ENCODE measurements at places on chromosomes 7 and 10.

DNA sequence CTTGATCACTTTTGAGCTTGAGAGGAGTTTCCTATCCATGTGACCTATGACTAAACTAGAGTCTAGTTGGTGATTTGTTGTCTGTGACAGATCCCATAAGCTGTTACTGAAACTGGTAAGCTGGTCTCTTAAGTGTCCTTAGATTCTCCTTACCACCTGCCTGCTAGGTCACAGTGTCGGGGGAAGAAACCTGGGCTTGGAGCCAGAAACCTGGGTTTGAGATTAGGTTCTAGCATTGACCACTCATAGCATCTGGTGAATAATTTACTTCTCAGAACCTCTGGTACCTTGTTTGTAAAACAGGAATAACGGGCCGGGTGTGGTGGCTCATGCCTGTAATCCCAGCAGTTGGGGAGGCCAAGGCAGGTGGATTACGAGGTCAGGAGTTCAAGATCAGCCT is 21.8 kb upstream of the ITPRID1 start:
- DNase-seq = no peak

GRCh38 chr10:3622845-3623621 is 162.0 kb downstream of the KLF6 start:
- peak; percentile 22 for DNase-seq

DNA sequence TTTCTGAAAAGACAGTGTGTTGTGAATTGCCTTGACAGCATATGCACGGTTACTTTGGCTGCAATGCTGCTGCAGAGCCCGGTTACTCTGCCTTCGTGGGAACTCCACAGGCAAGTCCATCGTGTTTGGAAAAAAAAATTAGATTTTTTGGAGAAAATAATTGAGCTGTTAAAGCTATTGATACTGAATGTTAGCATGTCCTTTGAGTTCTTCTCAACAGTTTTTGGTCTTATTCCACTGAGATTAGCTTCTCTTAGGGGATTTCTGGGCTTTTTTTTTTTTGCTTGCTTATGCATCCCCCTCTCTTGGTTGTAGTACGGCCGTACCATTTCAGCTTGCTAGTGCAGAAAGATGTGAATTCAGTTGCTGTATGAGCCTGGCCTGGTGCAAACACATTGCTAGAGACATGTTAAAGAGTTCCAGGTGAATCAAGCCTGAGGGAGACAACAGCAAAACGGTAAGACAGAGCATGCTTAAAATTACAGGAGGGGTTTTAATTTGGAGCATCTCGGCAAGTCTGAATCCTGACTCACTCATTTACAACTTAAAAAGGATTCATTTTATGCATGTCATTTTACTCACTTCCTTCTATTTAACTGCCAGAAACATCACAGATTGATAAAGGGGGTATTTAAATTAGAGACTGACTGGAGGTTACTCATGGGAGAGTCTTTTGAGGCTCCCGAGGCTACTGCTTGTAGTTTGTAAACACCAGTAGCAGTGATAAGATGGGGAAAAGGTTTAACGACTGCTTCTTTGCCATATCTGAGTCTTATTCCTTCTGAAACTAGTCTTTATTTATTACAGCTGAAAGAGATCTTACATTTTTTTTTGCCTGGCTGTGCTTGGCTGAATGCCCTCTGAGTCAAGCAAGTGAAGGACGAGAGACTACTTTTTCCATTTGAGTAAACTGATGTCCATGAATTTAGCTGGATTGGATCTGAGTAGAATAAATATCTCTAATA is 113.7 kb downstream of the CDK14 start:
- peak; percentile 55 for DNase-seq

DNA sequence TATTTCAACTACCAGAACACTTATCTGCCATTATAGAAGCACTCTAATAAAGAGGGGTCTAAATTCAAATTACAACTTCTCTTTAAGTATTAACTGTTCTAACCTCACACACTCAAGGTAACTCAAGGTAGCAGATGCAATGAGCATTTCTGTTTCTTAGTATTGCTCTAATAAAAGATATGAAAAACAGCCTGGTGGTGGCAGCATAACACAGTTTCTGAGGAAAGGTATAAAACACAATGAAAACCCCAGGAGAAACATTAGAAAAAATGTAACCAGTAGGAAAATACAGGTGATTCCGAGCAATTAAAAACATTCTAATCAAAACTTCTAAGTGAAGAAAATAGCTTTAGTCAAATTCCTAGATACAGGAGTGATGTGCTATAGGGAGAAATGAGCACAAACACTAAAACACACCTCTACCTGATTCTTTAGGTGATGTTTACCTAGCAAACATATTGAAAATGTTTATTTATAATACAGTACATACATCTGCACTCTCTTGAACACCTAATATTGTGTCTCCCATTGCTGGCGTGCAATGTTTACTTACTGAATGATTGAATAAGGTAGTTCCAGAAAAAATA is 3.5 kb downstream of the MKRN1 start:
- peak; percentile 54 for DNase-seq

- no peak for DNase-seq
Observed at GRCh38 chr10:124955243-124955642, 13.3 kb downstream of the ZRANB1 start.

DNA sequence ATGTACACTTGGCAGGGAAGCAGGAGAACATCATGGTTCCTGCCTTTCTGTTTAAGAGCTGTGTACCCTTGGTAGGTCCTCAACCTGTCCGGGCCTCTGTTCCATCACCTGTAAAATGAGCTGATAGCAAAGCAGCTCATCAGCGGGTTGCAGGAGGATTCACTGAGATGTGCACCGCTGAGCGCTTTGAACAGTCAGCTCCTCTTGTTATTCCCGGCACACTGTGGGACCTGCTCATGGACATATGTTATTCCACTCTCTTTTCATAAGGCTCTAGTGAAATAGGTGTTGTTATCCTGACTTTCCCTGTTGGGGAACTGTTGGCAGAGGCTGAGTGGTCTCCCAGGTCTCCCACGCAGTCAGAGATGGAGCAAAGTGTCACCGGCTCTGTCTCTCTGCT is 497.5 kb upstream of the ZMIZ1 start:
- DNase-seq = no peak

GRCh38 chr10:91672021-91672608 is 39.2 kb upstream of the PPP1R3C start:
- peak; percentile 64 for DNase-seq

GRCh38 chr10:76352300-76352699 is 920.9 kb downstream of the LRMDA start:
- peak; percentile 85 for DNase-seq

DNA sequence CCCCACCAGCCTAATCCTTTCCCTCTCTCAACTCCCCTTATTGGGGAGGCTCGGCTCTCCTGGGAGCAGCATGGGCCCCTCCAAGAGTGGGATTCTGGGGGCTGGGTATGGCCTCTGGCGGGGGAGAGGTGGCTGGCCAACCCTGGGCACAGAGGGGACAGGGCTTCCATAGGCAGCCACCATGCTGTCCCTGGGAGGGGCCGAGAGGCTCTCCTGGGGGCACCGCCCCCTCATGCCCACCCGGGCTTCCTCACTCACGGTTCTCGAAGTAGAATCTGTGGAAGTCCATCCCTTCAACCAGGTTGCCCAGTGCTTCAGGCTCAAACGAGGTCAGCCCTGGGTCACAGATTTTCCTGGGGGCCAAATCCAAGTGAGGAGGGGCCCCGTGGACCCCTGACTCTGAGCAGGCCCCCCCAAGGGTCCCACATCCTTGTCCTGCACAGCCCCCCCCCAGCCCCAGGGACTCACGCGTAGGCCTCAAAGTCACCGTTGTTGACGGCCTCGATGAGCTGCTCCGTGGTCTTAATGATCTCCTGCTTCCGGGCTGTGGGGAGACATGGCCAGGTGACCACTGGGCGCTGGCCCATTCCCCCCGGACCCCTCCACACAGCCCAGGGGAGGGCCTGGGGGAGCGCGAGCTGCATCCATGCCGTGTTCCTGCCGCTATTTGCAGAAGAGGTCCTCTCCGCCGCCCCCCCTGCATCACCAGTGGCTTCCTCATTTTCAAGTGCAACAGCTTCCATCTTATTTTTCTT is 19.8 kb downstream of the YKT6 start:
- no peak for DNase-seq

GRCh38 chr10:100896876-100897461 is 15.8 kb upstream of the SLF2 start:
- no peak for DNase-seq

GRCh38 chr10:5503477-5503835 is 4.1 kb upstream of the CALML5 start:
- no peak for DNase-seq

GRCh38 chr7:115043605-115044004 is 121.7 kb downstream of the MDFIC start:
- DNase-seq = peak; percentile 23

GRCh38 chr10:102631525-102632393 is 12.5 kb upstream of the TRIM8 start:
- no peak for DNase-seq

DNA sequence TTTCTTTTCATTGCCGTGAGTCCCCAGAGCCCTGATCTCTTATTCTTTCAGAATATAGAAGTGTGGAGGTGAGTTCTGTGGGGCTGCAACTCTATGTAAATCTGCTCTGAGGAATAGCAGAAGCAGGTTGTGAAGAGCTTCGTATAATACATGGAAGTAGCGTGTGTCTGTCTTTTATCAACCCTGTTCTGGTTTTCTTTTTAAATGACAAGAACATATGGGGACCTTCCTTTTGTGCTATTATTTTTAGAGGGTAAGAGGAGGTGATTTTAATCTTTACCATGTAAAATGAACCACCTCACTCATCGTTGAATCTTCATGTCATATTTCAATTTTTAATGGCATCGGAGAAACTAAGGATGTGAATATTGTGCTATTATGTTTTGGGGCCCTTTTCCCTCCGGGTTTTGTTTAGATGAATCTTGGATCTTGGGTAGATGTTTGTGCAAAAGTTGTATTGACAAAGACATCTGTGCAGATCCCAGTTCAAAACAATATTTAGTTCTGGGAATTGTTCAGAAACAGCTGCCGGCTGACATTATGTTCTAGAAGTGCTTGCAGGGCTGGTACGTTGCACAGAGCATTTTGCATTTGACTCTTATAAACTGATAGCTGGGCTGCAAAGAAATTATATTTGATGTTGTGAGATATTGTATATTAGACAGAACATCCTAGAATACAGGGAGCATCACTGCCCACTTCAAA is 46.7 kb downstream of the PLXDC2 start:
- DNase-seq = no peak

DNA sequence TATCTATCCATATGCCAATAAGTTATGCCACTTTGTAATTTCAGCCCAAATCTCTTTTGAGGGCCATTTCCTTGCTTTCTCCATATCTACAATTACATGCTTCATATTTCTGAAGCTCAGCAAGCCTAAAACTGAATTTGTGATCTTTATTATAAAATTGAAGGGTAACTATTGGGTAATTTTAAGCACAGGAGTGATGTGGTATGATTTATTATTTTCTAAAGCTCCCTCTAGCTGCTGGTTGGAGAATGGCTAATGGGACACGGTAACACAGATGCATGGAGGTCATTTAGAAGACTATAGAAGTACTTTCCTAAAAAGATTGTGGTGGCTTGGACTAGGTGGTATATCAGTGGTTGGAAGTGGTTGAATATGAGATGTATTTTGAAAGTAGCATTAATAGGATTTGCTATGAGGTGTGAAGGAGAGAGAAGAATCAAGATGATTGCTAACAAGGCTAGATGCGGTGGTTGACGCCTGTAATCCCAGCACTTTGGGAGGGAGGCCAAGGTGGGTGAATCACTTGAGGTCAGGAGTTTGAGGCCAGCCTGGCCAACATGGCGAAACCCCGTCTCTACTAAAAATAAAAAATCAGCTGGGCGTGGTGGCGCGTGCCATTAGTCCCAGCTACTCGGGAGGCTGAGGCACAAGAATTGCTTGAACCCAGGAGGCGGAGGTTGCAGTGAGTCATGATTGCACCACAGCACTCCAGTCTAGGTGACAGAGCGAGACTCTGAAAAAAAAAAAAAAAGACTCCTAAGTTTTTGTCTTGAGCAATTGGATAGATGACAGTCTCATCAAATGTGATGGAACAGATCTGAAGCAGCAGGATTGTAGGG is 13.9 kb downstream of the KLHDC10 start:
- DNase-seq = peak; percentile 24

- DNase-seq = peak; percentile 89
Observed at GRCh38 chr10:123808906-123809305, 82.7 kb downstream of the CPXM2 start.

DNA sequence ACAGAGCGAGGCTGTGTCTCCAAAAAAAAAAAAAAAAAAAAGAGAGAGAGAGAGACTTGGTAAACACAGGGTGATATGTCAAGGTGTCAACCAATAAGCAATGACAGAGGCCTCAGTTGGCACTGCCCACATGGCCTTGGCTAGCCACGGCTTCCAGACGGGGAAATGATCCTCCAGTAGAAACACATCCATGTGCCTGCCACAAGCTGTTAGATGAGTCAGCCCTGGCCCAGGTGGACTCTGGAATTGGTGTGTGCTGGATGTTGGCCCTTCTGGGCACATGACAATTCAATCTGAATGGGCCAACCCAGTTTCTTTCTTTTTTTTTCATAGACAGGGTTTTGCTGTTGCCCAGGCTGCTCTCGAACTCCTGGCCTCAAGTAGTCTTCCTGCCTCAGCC is 13.7 kb downstream of the RFC2 start:
- no peak for DNase-seq

DNA sequence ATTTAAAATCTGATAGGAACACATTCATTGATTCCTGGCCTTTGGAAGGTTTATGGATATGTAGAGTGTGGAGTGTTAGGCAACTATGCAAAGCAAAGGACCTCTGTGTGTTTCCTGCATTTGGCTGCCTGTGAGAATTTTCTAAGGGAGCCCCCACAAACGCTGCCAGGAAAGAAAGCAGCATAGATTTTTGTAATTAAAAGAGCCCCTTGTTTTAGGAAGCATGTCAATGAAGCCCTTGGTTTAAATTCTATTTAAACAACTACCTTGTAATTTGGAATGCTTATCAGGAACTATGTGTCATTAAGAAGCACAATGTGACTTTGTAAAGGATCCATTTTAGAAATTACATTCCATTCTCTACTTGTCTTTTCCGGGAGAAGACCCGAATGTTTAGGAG is 742.5 kb downstream of the NXPH1 start:
- DNase-seq = no peak

GRCh38 chr7:155258226-155258560 is 39.5 kb upstream of the INSIG1 start:
- peak; percentile 69 for DNase-seq
